ENCODE measurements at places on chromosomes 5 and 9.

DNA sequence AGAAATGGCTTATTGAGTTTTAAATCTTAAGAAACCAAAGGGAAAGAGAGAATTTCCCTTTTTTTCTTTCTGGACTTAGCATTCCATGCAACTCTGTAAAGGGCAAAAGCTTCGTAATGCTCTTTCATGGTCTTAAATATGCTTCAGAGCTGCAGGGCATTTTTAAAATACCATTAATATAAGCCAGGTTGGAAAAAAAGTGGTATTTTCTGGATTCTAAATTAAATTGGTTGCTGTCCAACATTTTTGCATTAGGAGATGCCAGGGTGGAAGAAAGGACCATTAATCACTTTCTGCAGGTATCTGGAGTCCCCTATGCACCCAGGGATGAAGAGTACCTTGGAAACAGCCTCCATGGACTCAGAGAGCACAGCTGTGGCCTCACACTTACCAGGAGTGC is 215.1 kb upstream of the DAPK1 start:
- DNase-seq = no peak

DNA sequence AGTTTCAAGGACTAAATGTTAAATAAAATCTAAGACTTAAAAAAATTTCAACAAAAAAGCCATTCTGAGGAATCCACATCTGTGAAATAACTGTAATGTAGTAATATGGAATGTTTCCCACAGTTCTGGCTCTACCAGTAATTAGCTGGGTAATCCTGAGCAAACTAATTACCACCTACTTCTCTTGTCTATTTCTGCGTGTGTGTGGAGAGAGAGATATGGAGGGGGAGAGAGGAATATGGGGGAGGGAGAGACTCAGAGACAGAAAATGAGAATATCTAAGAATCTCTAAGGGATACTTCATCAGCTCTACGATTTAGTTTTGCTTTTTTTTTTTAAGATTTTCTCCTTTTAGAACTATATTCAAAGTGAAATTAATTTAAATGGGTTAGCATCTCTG is 28.0 kb downstream of the TBCA start:
- DNase-seq = no peak

- DNase-seq = no peak
Measured at GRCh38 chr9:112115970-112116753, 58.9 kb downstream of the SUSD1 start.

GRCh38 chr9:115462623-115463022 is 344.7 kb upstream of the TNC start:
- DNase-seq = no peak

GRCh38 chr9:114116126-114116747 is 17.1 kb upstream of the KIF12 start:
- no peak for DNase-seq

DNA sequence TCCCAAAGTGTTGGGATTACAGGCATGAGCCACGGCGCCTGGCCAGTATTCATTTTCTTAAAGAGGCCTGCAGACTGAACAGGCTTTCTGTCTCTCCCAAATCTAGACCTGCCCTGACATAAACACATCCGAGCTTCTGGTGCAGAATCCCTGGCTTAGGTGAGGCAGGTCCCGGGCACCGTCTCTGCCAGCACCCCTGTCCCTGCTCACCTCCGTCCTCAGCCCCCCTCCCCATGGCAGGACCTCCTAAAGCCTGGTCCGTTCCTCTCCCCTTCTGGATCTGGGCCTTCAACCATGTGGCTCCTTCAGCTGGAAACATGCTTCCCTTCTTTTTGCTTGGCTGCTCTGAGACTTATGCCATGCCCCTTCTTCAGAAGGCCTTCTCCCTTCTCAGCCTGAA is 22.7 kb upstream of the RXRA start:
- no peak for DNase-seq

DNA sequence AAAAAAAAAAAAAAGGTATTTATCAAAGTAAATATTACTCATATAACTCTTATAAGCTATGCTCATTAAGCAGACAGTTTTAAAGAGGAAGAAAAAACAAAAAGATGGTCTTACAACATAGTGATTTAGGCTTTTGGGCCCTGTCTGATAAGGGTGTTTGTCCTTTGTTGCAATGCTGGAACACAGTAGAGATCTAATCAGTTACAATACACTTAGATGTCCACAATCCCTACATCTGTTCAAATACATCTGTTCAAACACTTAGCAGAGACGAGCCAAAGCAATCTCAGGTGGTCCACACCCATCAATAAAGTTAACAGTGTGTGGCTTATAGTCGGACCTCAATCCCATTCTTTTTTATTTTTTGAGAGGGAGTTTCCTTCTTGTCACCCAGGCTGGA is 11.0 kb downstream of the PRXL2C start:
- no peak for DNase-seq

GRCh38 chr5:36365896-36366295 is 64.2 kb upstream of the RANBP3L start:
- no peak for DNase-seq

- no peak for DNase-seq
Measured at GRCh38 chr5:170092455-170093101, 13.1 kb upstream of the FOXI1 start.

GRCh38 chr5:180302256-180302655 is 10.4 kb upstream of the MAPK9 start:
- DNase-seq = no peak

DNA sequence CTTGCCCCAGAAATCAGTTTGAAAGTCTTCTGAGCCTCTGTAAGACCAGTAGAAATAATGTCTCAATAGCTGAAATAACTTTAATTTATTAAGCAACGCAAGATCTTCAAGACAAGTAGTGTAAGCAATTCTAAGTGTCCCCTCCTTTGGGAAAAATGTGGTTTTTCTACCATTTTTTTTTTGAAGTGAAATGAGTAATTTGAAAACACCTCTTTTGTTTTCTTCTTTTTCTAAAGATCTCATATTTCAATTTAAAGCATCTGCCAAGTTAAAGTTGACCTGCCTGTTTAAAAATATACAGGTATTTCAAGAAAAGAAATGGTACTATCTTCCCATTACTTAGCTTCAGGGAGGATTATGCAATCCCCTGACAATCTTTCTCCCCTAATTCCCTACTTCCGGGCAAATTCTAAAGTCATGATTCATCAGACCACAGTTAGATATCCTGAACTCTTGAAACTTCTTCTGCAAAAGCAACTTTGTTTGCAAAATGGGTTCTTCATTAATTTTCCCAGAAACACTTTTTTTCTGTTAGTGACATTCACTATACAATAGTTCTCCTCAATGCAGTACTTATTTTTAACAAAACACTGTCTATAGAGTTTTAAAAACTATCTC is 7.8 kb upstream of the ANXA1 start:
- no peak for DNase-seq

- DNase-seq = no peak
Measured at GRCh38 chr5:162842727-162843126, 594.7 kb upstream of the CCNG1 start.

DNA sequence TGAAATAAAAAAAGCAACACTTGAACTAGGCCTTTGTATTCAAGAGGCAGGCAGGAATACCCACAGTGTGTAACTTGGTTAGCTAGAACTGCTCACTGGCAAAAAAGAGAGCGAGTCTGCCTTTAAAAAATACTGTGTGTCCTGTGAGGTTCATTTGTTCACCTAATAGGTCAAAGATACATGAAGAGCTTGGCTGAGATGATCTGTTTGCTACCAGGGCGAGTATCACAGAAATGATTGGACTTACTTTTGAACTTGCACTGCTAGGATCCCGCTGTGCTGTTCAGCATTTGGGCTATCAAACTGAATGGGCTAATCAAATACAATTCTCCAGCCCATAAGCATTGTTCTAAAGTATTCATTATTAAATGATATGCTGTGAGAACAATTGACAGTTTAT is 229.1 kb downstream of the NFIB start:
- DNase-seq = no peak

- no peak for DNase-seq
Measured at GRCh38 chr9:98986866-98987651, 43.4 kb downstream of the COL15A1 start.
